Stimulated activated CD8-positive, alpha-beta memory T cell treated with anti-CD3 and anti-CD28 coated beads, Interleukin-4, amount 100 ng/mL, for 4 hours (primary cell): ENCODE measurements at places on chromosomes 11 and 22.

DNA sequence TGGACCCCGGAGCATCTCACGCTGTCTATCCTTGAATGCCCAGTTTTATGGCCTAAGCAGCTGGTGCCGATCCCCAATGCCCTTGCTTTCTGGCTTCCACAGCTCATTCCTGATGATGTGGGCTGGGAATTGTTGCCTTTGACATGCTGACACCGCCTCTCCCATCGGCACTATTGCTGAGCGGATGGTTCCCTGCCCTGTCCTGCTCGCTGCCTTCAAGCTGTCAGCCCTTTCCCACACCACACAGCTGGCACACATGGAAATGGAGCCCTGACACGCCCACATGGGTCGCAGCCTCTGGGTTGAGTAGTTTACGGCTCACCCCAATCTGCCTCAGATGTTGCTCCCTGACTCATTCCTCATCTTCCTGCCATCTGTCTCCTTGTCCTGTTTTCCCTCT is 110.2 kb upstream of the SESN3 start:
- DNase-seq, result no peak

GRCh38 chr11:39149214-39149613 is 2310.2 kb downstream of the LRRC4C start:
- no peak for DNase-seq

GRCh38 chr11:134097166-134097565 is 28.3 kb downstream of the JAM3 start:
- no peak for DNase-seq

DNA sequence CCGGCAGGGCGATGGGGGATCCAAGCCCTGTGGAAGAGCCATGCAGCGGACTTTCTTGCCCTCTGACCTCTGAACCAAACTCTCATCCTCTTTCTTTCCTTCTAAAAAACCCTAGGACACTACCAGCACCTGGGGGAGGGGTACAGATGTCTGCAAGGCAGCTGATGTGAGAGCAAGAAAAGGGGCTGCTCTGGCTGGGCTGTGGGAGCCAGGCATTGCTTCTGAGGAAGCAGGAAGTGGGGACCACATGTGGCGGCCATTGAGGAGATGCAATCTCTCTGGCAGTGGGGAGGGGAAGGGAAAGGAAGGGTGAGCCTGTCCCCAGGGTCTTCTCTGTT is 36.0 kb downstream of the FAM83F start:
- DNase-seq, result no peak

- DNase-seq, result no peak
Observed at GRCh38 chr11:60169264-60169915, 13.5 kb downstream of the MS4A6A start.

GRCh38 chr11:114082415-114082748 is 22.9 kb downstream of the ZBTB16 start:
- DNase-seq, result no peak

DNA sequence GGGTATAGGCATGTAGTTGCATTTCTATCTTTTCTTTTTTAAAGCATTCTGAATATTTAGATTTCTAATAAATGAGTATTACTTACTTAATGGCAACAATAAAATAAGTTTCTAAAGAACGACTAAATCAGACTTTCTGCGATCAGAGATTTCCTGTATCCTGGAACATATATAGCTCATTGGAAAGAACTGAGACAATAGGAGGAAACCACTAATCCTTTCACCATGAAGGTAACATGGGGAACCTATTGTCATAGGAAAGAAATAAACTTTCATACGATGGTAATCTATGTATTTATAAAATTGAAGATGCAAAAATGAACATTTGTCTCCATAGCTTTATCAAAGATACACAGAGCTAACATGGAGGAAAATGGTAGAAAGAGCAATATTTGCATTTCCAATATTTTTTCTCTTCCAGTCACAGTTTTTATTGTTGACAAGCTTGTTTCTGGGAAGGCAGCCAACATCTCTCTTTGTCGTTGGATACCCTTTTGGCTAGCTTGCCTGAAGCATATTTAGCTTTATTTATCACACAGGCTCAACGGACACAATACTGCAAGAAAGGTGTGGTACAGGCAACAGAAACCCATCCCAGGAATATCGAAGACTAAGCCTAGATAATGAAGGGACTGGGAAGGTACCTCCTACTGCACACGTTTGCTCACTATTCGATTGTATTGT is 293.3 kb upstream of the MPPED2 start:
- no peak for DNase-seq

- DNase-seq, result no peak
Observed at GRCh38 chr22:48842976-48843375, 984.7 kb downstream of the BRD1 start.

- no peak for DNase-seq
Observed at GRCh38 chr11:86747801-86748200, 52.5 kb upstream of the PRSS23 start.

DNA sequence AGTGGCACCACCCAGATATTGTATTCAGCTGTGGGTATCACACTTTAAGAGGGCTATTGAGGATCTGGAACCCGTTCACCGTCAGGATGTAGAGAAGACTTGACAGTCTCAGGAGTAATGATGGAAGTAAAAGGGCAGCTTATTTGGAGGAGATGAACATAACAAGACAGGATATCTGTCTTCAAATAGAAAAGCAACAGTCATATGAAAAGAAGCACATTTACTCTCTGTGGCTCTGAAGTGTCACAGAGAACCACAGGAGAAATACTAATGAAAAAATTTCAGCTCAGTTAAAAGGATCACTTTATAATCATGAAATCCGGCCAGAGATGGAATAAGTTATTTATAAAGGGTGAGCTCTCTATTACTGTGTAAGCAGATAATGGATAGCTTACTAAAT is 200.8 kb downstream of the FAM76B start:
- DNase-seq, result no peak

DNA sequence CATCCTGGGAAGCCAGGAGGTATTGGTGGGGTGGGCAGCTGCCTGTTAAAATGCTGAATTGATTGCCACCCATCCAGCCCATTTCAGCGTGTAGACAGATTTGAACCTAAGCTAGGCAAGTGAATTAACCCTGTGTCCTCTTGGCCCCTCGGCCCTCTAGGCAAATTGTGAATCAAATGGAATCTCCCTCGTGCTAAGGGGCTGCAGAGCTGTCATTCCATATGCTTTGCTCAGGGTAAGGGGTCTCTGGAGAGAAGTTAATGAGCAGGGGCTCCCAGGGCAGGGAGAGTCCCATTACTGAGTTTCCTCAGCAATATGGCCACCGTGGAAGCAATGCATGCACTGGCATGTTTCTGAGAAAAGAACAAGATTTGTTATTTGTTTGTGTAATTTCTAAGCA is 117.7 kb upstream of the RCN1 start:
- no peak for DNase-seq

GRCh38 chr11:13384908-13385640 is 77.9 kb downstream of the BTBD10 start:
- DNase-seq, result no peak

GRCh38 chr11:76629853-76630599 is 40.5 kb downstream of the LRRC32 start:
- no peak for DNase-seq
